Left forelimb (tissue), 1 donor: ENCODE measurements at places on chromosomes 12 and 14.

DNA sequence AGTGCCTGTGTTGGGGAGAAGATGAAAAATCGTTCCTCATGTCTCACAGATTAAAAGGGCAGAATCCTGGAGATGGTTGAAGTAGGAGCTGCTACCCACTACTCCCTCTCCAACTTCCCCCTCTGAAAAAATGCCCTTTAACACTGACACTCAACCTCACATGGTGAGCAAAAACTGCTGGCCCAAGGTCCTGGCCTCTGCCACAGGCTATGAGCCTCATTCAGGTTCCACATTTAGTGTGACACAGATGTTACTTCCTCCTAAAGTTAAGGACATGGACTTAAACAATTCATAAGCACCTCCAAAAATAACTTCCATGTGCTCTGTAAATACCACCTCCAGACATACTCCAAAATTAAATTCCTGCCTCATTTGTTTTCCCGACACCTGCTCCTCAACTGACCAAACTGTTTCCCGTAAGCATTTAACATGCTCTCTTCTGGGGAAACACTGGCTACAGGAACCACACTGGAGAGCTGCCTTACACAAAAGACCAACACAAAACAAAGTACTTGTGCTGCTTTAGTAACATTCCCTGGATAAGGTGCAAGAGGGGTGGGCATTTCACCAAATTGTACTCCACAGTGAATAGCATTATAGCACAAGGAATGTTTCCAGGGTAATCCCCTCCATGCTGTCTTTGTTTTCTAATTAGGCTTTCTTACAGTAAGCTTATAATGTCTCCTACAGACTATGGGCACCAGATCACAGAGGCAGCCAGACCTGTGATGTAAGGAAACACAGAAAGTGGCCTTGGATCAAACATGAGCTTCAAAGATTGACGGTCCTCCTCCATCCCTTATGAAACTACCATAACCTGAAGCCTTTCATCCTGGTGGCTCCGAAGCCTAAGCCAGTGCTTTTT, 57.0 kb downstream of the PHLDA1 start:
- no peak for DNase-seq

- DNase-seq, result no peak
These were observed 99.3 kb upstream of the IFNG-AS1 start for GRCh38 chr12:67889931-67890330.

DNA sequence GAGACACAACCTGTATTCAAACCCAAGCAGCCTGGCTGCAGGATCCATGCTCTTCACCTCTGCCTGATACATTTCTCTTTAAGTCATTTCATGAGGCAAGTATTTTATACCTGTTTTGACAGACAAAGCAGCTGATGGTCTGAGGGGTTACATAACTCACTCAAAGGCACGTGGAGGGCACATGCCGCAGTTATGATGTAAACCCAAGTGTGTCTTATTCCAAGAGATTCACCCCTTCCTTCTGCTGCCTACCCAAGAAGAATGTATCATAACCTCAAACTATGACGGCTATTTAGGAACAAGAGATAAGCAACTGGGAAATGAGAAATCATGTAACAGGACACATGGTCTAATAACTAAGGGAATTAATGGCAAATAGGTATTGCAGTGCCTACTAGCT, 329.8 kb upstream of the TMPO start:
- DNase-seq, result no peak

DNA sequence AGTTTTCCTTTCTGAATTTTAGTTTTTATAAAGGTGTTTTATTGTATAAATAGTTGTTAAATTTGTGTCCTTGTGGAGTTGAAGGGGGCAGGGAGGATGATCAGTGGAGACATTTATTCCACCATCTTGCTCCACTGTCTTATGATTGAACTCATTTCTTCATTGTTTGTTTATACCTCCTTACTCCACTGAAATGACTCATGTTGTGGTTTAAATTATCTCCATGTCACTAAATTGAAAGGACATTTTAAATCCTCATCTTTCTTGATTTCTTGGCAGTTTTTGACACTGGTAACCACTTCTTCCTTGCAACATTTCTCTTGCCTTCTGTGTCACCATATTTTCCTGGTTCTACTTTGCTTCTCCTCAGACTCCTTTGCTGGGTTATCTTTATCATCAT, 23.6 kb upstream of the FERMT2 start:
- no peak for DNase-seq

DNA sequence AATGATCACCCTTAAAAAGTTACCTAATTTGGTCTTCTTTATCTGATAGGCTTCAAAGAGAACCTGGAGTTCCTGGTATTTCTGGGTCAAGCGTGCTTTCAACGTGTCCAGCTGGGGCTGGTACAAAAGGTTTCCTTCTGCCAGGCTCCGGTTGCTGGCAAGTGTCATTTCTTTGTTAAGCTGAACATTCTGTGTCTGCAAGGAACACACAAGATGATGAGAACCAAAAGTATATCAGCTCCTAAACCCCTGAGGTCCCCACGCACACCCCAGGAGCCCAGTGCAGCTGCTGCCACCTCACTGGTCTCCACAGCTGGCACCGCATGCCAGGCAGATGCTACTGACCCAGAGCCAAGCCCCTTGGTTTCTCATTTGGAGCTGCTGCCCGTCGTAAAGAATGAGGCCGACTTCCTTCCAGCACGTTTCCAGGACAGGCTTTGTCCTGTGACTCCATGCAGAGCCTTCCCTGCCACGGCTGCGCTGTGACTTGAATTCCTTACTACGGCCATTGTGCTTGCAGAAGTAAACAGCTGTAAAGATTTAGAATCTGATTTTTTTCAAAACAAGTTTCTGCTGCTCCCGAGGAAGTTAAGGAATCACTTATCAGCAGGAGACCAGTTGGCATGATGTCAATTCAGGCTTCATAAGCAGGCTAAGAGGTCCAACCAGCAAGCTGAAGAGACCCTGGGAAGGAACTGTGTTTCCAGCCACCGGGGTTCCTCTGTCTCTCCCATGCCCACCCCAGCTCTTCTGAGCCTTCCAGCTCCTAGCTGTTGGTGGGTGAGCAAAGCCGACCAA, 24.9 kb downstream of the VPS37B start:
- DNase-seq, result peak; percentile 68

GRCh38 chr12:9648701-9649531, 20.6 kb upstream of the CLEC2D start:
- no peak for DNase-seq

- no peak for DNase-seq
These were observed 15.9 kb downstream of the AREL1 start for GRCh38 chr14:74697011-74697410.

- no peak for DNase-seq
These were observed 138.1 kb downstream of the BCL11B start for GRCh38 chr14:99133636-99134515.

- DNase-seq, result peak; percentile 65
These were observed 43.6 kb downstream of the FGD6 start for GRCh38 chr12:95173392-95174251.

GRCh38 chr14:34649344-34649743, 19.4 kb upstream of the SNX6 start:
- DNase-seq, result no peak

- no peak for DNase-seq
These were observed 1182.8 kb downstream of the FLRT2 start for GRCh38 chr14:86712727-86713126.

- DNase-seq, result peak; percentile 75
These were observed 133.8 kb upstream of the TBX3 start for GRCh38 chr12:114817571-114818425.

DNA sequence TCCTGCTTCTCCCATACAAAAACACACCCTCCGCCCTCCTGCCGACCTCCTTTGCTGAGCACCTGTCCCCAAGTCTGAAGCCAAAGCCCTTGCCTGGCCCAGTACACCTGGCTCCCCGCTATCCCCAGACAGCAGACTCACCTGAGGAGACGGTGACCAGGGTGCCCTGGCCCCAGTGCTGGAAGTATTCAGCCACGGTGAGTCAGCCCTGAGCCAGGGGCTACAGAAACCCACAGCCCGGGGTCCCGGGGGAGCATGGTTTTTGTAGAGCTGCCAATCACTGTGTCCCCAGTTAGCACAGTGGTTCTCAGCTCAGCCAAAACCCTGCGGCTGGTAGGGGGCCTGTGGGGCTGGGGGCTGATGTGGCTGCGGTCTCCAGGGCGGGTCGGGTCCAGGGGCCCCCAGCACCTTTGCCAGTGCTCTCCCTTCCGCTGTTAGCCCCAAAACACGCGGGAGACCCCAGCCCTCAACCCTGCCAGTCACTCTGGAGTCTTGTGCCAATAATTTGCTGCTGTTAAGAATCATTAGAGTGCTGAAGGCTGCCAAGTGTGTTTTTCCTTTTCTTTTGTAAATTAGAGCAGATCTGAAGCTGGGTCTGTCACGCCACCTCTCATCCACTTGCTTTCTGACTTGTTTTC, 339.0 kb downstream of the TMEM121 start:
- peak; percentile 58 for DNase-seq

DNA sequence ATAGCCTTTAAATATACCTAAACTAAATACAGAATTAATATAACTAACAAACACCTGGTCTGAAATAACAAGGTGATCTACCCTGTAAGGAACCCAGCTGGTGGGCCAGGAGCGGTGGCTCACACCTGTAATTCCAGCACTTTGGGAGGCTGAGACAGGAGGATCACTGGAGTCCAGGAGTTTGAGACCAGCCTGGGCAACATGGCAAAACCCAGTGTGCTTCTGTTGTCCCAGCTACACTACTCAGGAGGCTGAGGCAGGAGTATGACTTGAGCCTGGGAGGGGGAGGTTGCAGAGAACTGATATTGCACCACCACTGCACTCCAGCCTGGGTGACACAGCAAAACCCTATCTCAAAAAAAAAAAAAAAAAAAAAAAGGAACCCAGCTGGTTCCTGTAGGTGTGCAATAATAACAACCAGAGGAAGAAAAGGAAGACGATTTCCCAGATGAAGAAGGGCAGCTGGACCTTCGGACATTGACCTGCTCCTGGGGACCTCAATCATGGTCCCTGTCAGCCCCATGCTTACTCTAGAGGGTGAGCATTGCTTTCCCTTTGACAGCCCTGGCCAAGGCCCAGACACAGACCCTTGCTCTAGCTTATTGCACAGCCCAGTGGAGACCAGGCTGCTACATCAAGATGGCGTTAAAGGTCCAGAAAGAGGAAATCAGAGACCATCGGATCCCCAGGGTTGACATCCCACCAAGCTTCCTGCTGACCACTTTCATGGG, 5.4 kb downstream of the FOS start:
- DNase-seq, result peak; percentile 65

DNA sequence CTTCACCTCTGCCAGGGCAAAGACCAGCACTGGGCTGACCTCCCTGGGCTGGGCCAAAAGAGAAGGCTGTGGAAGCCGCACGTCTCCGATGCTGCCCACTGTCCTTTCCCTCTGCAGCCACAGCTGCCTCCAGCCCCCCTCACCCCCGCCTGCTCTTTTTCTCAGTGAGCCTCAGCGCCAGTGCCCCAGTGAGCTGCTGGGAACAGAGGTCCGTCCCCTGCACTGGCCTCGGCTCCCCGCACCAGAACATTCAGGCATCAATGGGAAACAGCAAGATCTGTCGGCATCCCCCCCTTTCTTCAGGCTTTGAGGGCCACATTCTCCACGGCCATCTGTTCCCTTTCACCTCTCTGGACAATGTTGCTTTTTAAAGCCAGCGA, 398.1 kb downstream of the ZFP36L1 start:
- no peak for DNase-seq

- peak; percentile 75 for DNase-seq
These were observed 11.3 kb downstream of the BDKRB1 start for GRCh38 chr14:96267336-96267735.

DNA sequence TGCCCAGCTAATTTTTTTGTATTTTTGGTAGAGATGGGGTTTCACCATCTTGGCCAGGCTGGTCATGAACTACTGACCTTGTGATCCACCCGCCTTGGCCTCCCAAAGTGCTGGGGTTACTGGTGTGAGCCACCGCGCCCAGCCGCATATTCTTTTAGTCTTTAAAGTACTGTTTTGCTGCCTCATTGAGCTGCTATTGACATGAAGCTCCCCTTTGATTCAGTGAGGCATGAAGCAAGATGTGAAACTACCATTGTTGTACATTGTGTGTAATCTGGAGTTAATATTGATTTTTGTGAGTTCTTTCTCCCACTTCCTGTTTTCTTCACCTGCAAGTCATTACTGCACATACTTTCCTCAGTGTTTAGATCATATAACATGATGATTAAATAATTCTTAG, 80.8 kb downstream of the MNAT1 start:
- DNase-seq, result no peak

GRCh38 chr12:39037115-39037514, 131.7 kb upstream of the CPNE8 start:
- DNase-seq, result no peak

DNA sequence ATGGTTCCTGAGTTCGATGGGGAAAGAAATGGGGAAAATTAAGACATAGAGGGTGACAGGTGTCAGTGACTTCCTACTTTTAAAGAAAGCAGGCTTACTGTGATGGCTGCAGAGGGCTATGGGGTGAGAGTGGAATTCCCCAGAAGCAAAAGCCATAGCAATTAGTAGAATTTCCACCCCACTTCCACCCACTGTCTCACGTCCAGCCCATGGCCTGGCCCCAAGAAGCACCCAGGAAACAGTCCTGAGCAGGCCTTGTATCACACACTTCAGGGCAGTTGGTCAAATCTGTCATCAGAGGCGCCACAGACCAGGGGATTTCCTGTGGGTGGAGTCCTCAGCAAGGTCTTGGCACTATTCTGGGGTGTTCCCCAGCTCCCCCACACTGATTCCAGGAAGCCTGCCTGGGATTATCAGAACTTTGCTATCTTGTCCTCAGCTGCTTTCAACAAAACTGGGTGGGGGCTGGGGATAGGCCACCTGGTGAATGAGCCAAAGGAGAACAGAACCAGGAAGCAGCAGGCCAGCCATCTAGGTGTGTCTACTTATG, 120.1 kb upstream of the CCND2 start:
- no peak for DNase-seq

- DNase-seq, result no peak
These were observed 298.7 kb downstream of the RPL10L start for GRCh38 chr14:46352844-46353243.

DNA sequence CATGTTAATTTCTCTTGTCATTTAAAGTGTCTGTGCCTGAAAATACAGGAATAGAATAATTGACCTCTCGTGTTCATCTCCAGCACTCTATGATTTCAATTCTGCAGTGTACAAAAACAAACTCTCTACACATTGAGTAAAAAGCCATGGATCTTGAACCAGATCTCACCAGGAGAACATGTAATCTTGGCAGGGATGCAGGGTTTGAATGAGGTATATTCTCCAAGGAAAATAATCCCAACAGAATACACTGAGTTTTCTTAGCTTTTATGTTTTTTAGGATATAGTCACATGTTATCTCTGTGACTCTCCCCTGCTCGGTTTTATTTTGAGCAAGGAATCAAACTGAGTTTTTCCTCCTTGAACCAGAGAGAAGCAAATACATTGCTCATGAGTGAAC, 224.7 kb downstream of the PIK3C2G start:
- no peak for DNase-seq

DNA sequence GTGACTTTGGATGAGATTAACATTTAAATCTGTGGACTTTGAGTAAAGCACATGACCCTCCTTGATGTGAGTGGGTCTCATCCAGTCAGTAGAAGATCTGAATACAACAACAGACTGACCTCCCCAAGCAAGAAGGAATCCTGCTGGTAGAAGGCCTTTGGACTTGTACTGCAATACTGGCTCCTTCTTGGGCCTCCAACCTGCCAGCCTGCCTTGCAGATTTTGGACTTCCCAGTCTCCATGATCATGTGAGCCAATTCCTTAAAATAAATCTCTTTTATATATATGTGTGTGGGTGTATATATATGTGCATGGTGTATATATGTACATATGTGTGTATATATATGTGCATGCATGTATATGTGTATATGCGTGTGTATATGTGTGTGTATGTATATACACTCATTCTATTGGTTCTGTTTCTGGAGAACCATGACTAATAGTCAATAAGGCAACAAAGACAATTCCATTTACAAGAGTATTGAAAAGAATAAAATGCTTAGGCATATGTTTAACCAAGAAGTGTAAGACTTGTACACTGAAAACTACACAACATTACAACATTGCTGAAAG, 183.8 kb downstream of the STXBP6 start:
- DNase-seq, result no peak
